ENCODE measurements at places on chromosomes 12 and 14. TPM values are rescaled to one million over a fixed set of nuclear protein-coding genes. Genes with fewer than 3 reads are reported as not detected.

The GABARAPL1 gene
- 15.1 TPM for total RNA-seq

The LDHB gene
- 1,063 TPM for total RNA-seq

GRCh38 chr14:46054526-46054925 lies 597.1 kb downstream of the RPL10L start:
- no peak overlapping the region for H3K4me3 ChIP-seq
- no peak overlapping the region for H3K27ac ChIP-seq
- DNase-seq, result no peak
- H3K27me3 ChIP-seq, result no peaks in the 10 kb centered on the region

- DNase-seq, result no peak
- H3K4me1 ChIP-seq, result peaks cover 17% of the 10 kb centered on the region
- no peak overlapping the region for H3K27ac ChIP-seq
- H3K36me3 ChIP-seq, result peaks cover 3% of the 10 kb centered on the region
- no peaks in the 10 kb centered on the region for H3K27me3 ChIP-seq
- H3K4me3 ChIP-seq, result no peak overlapping the region
Measured at GRCh38 chr14:103516426-103517173, 6.0 kb downstream of the CKB start.

DNA sequence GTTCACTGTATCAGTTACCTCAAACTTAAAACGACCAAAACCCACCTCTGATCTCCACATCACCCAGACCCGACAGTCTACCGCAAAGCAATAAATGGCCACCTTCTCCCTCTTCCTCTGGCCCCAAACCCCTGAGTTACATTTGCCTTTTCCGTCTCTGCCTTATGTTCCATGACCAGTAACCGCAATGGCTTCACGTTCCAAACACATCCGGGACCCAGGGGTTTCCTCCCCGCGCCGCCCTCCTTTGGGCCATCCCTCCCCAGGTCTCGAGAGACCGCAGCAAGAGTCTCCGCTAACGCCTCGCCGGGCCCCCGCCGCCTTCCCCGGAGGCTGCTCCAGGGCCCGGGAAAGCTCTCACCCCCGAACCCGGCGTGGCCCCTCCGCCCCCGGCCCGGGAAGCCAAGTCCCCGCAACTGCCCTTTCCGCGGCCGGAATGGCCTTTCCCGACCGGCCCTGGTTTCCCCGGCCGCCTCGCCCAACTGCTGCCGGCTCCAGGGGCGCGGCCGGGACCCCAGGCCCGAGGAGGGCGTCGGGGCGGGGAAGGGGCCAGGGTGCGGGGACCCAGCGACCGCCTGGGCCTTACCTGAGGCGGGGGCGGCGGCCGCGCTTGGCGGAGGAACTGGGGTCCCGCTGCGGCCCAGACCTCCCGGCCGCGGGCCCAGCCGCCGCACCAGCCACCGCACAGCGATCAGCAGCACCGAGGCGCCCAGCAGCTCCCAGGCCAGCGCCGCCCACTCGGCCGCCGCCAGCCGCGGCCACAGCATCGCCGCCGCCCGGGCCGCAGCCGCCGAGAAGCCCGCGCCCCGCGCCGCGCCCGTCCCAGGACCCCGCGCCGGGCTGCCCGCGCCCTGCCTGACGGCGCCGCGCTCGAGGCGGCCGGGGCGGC lies at the start of gene ANKLE2:
Gene ANKLE2, minus strand, starts transcription at position 801 of the 889 bp plus-strand sequence. Its CDS starts 34 bp downstream, at position 767.
- peak; percentile 83 for DNase-seq
- H3K27ac ChIP-seq, result peak within 1 kb of the TSS; percentile 93
- no peaks in the 10 kb centered on the region for H3K27me3 ChIP-seq

GRCh38 chr14:25042362-25043299 lies 7.3 kb downstream of the STXBP6 start:
- H3K27ac ChIP-seq, result no peak overlapping the region
- no peak for DNase-seq
- H3K4me1 ChIP-seq, result no peaks in the 10 kb centered on the region
- H3K36me3 ChIP-seq, result no peaks in the 10 kb centered on the region

DNA sequence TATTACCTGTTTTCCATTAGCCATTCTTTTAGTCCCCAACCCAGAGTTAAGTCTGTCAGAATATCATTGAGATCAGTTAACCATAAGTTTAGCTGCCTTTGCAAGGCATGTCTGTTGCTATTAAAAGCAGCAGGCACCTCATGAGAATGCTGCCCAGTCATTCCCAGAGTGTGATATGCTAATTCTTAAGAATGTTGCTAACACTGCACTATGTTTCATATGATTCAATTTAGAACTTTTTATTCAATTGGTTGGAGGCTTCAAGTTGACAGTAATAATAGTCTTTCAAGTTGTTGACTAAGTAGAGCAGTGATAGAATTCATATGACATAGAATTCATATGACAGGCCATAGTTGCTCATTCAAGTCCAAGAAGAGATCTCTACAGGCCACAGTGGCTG lies 292.3 kb downstream of the FUT8 start:
- H3K4me1 ChIP-seq, result peaks cover 7% of the 10 kb centered on the region
- no peaks in the 10 kb centered on the region for H3K27me3 ChIP-seq
- peaks cover 44% of the 10 kb centered on the region for H3K36me3 ChIP-seq
- no peak overlapping the region for H3K4me3 ChIP-seq
- H3K27ac ChIP-seq, result no peak overlapping the region

GRCh38 chr14:90604356-90604755 lies 207.5 kb downstream of the CALM1 start:
- no peak overlapping the region for H3K4me3 ChIP-seq
- H3K27ac ChIP-seq, result no peak overlapping the region
- no peaks in the 10 kb centered on the region for H3K4me1 ChIP-seq
- peaks cover 18% of the 10 kb centered on the region for H3K27me3 ChIP-seq
- no peaks in the 10 kb centered on the region for H3K36me3 ChIP-seq

The CIROP gene
- not detected for total RNA-seq

The SLC5A8 gene
- total RNA-seq, result not detected

The NEUROD4 gene
- not detected for total RNA-seq

GRCh38 chr14:74838166-74838565 lies 37.8 kb downstream of the PROX2 start:
- H3K4me3 ChIP-seq, result peak overlapping the region; percentile 72
- DNase-seq, result no peak
- peaks cover 78% of the 10 kb centered on the region for H3K4me1 ChIP-seq
- peaks cover 37% of the 10 kb centered on the region for H3K36me3 ChIP-seq

DNA sequence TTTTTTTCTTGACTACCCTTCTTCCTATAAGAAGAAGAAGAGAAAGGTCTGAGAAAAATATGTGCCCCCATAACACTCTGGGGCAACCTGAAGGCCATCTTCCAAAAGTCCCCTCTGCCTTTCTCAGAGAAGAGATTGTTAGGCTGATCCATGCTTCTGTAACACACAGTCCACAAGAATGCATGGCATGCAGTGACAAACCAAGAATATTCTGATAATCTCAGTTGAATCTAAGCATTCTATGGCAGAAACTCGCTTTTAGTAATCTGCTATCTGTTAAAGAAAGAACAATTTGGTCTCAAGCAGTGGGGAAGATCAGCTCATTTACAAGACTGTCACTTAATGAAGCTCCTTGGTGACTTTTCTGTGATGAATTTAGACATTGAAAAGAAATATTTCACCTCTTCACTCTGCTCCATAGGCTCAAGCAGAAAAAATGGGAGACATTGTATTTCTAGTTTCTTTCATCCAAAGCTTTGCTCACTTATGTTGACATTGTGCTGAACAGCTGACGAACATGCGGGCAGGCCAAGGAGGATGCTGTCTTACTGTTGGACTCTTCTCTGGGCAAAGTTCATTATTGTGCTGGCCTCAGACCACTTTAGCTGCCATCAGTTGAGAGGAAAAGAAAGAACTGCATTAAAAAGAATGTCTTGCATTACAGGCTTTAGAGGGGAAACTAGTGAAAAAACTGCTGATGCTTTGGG lies 957.1 kb downstream of the DIO2 start:
- no peak overlapping the region for H3K27ac ChIP-seq
- DNase-seq, result no peak
- H3K4me1 ChIP-seq, result no peaks in the 10 kb centered on the region
- no peaks in the 10 kb centered on the region for H3K36me3 ChIP-seq
- no peak overlapping the region for H3K4me3 ChIP-seq
- H3K27me3 ChIP-seq, result no peaks in the 10 kb centered on the region

The CCDC175 gene
- not detected for total RNA-seq

The MORN3 gene
- 0.26 TPM for total RNA-seq

Data from activated CD8-positive, alpha-beta T cell treated with anti-CD3 and anti-CD28 coated beads, Interleukin-2, amount 10 ng/mL, durations not matched to agents 7 days and 5 days (primary cell).